Midbrain (tissue), 1 donor: ENCODE measurements at places on chromosomes 7 and 10.

GRCh38 chr10:42940487-42941294 is 136.2 kb upstream of the RET start:
- no peak for DNase-seq

- DNase-seq: no peak
Measured at GRCh38 chr7:131045526-131045925, 282.1 kb upstream of the MKLN1 start.

DNA sequence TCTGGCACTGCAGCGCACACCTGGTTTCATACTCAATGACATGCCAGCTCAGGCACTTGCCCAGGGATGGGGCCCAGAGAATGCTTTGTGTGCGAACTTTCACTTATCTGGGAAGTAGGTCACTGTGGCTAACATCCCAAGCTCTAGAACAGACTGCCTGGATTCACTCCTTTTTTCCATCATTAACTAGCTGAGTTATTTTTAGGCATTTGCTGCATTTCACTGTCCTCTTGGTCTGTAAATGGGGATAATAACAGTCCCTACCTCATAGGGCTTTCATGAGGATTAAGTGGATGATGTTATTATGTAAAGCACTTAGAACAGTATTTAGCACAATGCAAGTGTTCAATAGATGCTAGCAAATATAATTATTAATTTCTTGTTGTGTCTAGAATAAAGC is 98.7 kb upstream of the DOCK1 start:
- DNase-seq: no peak

GRCh38 chr10:132960631-132961419 is 18.5 kb upstream of the CFAP46 start:
- DNase-seq: no peak

DNA sequence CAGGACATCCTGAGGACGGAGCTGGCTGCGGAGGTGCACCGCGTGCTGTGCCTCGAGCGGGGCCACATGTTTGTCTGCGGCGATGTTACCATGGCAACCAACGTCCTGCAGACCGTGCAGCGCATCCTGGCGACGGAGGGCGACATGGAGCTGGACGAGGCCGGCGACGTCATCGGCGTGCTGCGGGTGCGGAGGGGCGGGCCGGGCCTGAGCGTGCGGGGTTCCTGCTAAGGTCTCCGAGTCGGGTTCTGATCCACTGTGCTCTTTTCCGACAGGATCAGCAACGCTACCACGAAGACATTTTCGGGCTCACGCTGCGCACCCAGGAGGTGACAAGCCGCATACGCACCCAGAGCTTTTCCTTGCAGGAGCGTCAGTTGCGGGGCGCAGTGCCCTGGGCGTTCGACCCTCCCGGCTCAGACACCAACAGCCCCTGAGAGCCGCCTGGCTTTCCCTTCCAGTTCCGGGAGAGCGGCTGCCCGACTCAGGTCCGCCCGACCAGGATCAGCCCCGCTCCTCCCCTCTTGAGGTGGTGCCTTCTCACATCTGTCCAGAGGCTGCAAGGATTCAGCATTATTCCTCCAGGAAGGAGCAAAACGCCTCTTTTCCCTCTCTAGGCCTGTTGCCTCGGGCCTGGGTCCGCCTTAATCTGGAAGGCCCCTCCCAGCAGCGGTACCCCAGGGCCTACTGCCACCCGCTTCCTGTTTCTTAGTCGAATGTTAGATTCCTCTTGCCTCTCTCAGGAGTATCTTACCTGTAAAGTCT is 10.4 kb downstream of the ATG9B start:
- DNase-seq: peak; percentile 57

- DNase-seq: no peak
Measured at GRCh38 chr7:18762189-18762588, 266.6 kb downstream of the HDAC9 start.

- no peak for DNase-seq
Measured at GRCh38 chr10:35691522-35692236, 49.6 kb upstream of the FZD8 start.

GRCh38 chr10:119306986-119307392 is 99.6 kb downstream of the GRK5 start:
- DNase-seq: no peak

DNA sequence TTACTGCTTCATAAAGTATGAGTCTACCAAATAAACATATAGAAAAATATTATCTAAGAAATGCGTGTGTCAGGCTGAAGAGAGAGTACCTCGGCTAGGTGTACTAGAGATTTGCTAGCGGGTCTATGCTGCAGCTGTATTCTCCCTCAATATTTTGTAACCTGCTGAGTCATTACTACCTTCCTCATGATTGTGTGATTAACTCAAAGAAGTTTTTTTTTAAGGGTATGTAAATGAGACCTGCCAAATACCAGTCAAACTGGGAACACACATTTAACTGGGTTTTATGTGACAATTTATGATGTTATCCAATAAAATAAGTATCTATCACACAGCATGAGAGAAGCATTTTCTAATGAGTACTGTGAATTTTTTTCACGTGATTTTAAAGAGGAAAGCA is 180.4 kb downstream of the RNF133 start:
- DNase-seq: no peak

- no peak for DNase-seq
Measured at GRCh38 chr10:103232131-103232673, 13.5 kb upstream of the RPEL1 start.

- DNase-seq: no peak
Measured at GRCh38 chr10:23474626-23475025, 35.8 kb downstream of the OTUD1 start.

- DNase-seq: no peak
Measured at GRCh38 chr10:96260014-96260413, 11.4 kb downstream of the BLNK start.

DNA sequence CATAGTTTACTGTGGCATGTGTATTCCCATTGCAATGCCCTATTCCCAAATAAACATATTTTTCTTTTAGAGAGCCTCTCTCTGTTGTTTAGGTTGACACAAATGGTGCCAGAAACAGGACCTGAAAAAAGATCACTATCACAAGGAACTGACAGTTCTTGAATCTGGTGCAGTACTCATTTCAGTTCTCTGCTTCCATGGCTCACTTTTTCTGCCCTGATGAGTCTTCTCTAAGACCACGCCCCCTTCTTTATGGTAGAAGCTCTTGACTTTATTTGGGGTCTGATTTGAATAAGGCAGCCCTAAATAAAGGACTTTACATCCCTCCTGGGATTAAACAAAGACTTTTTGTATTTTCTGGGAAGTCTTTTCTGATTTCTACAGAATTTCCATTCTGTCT is 3.5 kb upstream of the CCDC126 start:
- no peak for DNase-seq

DNA sequence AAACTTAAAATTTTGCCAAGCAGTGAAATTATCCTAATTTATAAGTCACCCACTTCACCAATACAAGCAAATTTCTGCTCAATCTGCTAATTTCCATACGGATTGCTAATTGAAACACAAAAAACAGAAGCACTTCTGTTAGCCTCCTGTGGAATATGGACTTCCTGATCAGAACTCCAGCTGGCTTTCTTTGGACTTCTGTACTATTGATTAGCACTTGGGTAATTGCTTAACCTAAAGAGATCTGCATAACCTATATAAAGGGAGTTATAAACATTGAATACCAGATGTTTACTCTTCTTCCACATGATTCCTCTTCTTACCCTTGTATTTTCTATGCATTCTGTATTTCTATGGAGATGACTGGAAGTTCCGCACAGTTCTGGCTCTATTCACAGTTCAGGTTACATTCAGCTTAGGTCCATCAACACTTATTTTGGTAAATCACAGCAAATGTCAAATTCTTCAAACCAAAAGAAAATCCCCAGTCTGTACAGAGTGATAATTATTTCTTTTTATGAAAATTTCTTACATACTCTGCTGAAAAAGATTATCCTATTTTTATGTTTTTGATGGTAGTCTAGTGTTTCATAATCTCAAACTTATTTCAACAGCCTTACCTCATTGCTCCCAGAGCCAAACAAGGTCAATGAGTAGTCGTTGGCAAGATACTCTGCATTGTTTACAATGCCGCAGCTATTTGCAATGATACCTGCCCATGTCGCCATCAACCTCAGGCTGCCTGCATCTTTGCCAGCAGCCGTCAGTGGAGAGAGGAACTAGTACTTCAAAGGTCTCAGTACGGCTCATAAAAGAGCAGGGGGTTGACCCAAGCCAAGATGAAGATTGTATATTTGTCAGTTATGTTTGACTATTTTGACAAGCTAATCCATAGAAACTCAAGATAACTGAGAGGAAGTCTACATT is 225.6 kb downstream of the AHR start:
- no peak for DNase-seq

DNA sequence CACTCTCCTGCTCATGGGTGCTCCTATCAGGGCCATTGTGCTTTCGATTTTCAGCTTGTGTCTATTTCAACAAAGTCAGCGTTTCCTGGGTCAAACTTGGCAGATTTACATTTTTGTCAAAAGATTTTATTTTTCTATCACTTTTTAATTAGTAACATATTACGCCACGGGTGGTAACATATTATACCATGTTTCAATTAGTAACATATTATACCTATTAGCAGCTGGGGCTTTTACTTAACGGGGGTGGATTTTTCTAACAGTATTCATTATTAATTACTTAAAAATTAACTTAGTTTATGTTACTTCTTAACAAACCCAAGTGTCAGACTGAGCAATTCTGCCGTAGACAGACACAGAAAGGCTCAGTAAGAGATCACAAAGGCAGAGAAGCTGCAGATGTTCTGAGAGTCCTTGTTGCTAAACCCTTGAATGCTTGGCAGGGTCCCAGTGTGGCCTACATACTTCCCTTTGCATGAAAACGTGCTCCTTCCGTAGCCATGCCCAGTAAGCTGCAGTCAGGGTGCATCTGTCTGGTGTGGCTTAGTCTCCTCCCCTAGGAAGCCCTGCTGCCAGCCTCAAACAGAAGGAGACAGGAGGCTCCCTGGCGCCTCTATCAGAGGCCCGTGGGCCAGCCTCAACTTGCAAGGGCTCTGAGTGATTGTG is 263.1 kb upstream of the CXCL12 start:
- no peak for DNase-seq

GRCh38 chr10:62727934-62728333 is 76.6 kb upstream of the ADO start:
- DNase-seq: no peak

GRCh38 chr7:144398291-144398690 is 5.2 kb downstream of the NOBOX start:
- no peak for DNase-seq

GRCh38 chr7:44802418-44803025 is 6.0 kb downstream of the PPIA start:
- no peak for DNase-seq

DNA sequence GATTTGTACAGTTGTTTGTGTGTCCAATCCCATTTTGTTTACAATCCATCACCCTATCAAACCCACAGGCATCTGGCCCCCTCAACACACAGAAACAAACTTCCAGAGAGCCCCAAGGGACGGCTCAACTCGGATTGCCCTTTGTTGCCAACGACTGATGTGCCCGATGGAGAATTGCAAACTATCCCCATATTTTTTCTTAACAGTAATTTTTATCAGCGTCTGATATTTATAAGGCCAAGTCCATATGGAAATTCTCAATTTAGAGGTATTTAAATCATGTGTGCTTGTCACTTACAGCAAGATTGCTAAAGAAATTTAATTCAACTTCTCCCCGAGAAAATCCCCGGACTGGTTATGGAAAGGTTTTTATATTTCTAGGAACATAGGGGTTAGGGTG is 113.9 kb upstream of the NPS start:
- no peak for DNase-seq

DNA sequence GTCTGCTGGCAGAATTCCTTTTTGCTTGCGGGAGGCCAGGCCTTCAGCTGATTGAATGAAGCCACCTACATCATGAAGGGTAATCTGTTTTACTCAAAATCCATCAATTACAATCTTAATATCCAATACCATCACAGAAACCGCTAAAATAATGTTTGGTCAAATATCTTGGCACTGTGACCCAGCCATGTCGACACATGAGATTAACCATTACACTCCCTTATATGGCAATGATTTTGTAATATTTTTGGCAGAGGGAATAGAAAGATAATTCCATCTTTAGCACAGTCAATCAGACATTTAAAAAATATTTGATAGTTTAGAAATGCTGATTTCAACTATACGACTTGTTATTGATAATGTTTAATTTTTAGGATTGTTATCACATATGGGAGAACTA is 36.5 kb upstream of the SLC39A12 start:
- DNase-seq: no peak

DNA sequence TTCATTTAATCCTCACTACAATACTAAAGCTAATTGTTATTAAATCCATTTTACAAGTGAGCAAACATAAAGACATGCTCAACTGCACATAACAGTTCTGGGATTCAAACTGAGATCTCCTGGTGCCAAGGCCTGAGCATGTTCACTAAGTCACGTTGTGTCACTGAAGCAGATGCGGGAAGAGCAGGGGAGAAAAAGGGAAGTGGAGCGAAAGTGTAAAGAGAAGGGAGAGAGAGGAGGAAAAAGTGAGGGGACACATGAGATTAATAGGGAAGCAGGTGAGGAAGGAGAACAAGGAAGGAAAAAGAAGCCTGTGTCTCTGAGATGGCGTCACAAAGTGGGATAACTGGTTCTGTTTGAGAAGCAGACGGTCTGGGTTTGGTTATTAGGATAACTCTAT is 38.9 kb upstream of the KAT6B start:
- DNase-seq: no peak

GRCh38 chr10:109277456-109277855 is 645.9 kb downstream of the XPNPEP1 start:
- DNase-seq: no peak

- DNase-seq: no peak
Measured at GRCh38 chr7:129955993-129956543, 3.3 kb upstream of the UBE2H start.

GRCh38 chr7:3697472-3697871 is 396.4 kb downstream of the SDK1 start:
- DNase-seq: no peak

DNA sequence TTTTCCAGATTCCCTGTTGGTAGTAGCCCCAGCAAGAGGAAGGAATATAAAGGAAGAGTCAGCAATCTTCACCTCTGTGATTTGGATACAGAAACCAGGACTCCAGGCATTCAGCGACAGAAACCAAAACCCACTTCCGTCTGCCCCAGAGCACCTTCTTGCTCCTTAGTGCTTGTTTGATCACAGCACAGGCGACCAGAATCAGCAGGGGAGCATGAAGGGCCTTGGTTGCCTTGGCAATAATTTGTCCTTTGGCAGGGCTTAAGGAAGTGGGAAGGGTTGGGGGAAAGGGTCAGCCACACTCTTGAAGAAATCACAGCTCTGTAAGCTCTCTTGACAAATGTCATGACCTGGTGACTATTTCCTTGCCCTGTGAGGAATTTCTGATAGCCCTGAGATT is 379.6 kb downstream of the OTUD1 start:
- DNase-seq: no peak

DNA sequence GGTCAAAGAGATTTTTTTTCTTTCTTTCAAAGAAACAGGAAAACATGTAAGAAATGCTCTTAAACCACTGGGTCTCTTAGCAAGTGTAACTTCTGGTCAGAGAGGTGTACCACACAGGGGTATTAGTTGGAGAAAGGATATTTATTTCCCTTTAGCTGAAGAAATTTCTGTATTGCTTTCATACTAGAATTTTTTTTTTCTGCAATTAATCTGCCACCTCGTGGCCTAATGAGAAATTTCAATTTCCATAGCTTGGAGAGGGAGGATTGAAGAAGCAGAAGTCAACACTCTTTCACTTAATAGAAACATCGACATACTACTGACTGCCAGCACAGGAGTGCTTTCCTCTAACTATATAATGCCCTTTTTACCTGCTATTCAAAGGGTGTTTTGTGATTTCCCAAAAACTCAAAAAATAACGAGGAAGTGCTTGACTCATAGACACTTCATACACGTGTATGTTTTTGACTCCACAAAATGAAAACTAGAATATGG is 177.6 kb upstream of the NAMPT start:
- DNase-seq: peak; percentile 56

GRCh38 chr7:35865287-35865686 is 64.4 kb downstream of the SEPTIN7 start:
- DNase-seq: no peak
